Osteoblast (primary cell): ENCODE measurements at places on chromosomes 5 and 9. TPM values are rescaled to one million over a fixed set of nuclear protein-coding genes. Genes with fewer than 3 reads are reported as not detected.
A peak's percentile ranks its signal among the peaks of the same experiment; 100 is the strongest.

SOX30 gene
- under 0.01 TPM in 2 replicates for total RNA-seq

CXXC5 gene
- total RNA-seq = 186 and 210 TPM in 2 replicates

PARP8 gene
- total RNA-seq = 22.1 and 30.8 TPM in 2 replicates

DNA sequence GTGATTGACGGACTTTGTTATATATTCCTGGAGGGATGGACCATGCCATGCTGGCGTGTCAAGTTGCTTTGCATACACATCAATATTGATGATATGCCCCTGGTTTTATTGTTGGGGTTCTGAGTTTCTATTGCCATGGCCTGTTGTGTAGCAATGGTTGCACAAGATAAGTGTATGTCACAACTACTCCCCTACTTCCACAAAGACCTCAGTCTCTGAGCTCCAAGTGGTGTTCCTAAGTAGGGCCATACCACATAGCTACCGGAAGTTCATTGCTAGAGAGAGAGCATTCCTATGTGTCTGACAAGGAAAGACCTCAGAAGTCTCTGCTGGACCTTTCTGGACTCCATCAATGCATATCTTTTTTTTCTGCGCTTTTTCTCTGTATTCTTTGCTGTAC lies 19.8 kb downstream of the TXNDC8 start:
- DNase-seq = no peak
- no peak overlapping the region for H3K4me3 ChIP-seq
- no peaks in the 10 kb centered on the region for H3K27me3 ChIP-seq
- H3K27ac ChIP-seq = no peak overlapping the region
- no peaks in the 10 kb centered on the region for H3K36me3 ChIP-seq

C9orf50 gene
- total RNA-seq = under 0.01 and 0.36 TPM in 2 replicates

DNA sequence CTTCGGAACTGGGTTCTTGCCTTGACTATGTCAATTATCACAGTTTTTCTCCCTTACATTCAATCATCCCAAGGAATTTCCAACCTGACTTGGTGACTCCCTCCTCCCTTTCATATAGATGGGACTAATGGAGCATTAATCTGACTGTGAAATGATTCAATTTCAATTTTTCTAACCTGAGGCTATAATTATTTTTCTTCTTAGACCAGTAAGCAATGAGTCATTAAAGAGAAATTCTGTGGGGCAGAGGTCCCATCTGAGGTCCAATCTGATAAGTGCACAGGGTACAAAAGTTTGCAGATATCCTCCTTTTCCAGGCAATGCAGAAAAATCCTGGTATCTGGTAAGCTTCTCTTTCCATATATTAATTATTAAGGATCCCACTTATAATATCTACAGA lies 18.9 kb downstream of the PDE4D start:
- peaks cover 4% of the 10 kb centered on the region for H3K4me1 ChIP-seq
- H3K36me3 ChIP-seq = no peaks in the 10 kb centered on the region
- no peak overlapping the region for H3K27ac ChIP-seq

ARHGEF37 gene
- 0.72 and 0.88 TPM in 2 replicates for total RNA-seq

XPA gene
- 8.7 and 10.3 TPM in 2 replicates for total RNA-seq

TAF11L6 gene
- not detected in 2 replicates for total RNA-seq

GRCh38 chr5:1325191-1325741 lies 19.6 kb downstream of the CLPTM1L start:
- no peak overlapping the region for H3K27ac ChIP-seq
- H3K4me3 ChIP-seq = no peak overlapping the region
- peaks cover 47% of the 10 kb centered on the region for H3K36me3 ChIP-seq
- H3K27me3 ChIP-seq = no peaks in the 10 kb centered on the region
- no peaks in the 10 kb centered on the region for H3K4me1 ChIP-seq

DNA sequence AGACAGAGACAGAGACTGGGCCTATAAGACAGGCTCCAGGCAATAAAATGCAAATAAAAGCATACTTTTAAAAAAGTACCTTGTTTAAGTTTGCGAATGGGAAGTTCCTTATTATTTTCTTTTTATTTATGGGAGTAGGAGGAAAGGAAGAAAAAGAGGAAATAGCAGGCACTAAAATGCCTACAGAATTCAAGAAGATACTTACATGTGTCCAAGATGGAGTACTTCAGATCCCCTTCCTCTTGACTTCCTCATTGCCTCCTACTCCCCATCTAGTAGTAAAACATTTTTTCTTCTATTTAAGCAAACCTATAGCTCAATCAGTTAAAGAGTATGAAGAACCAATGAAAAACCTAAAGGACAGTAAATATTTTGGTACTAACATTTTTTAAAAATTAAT lies 24.8 kb downstream of the GKAP1 start:
- no peaks in the 10 kb centered on the region for H3K27me3 ChIP-seq
- DNase-seq = no peak
- no peak overlapping the region for H3K4me3 ChIP-seq
- H3K27ac ChIP-seq = no peak overlapping the region
- no peaks in the 10 kb centered on the region for H3K36me3 ChIP-seq
- no peaks in the 10 kb centered on the region for H3K4me1 ChIP-seq

DNA sequence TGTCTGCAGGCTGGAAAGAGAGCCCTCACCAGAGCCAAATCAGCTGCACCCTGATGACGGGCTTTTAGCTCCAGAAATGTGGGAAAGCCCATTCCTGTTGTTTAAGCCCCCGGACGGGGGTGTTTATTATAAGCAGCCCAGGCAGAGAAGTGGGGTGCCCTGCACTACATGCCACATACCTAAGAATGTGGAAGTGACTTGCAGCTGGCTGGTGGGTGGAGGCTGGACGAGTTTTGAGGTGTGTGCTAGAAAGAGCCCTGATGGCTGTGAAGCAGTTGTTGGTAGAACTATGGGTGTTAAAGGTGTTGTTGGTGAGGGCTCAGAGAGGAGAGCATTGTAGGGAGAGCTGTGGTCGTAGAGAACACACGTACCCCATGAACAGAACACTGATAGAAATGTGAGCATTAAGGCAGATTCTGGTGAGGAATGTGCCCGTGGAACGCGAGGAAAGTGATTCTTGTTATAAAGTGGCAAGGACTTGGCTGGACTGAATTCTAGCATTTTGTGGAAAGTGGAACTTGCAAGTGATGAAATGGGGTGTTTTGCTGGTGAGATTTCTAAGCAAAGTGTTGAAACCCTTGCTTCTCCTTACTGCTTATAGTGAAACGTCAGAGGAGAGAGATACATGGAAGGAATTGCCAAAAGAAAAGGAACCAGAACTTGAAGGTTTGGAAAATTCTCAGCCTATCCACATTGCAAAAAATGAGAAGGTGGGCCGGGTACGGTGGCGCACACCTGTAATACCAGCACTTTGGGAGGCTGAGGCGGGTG lies 38.9 kb downstream of the AHRR start:
- no peak overlapping the region for H3K27ac ChIP-seq
- H3K36me3 ChIP-seq = peaks cover 63% of the 10 kb centered on the region
- H3K4me1 ChIP-seq = no peaks in the 10 kb centered on the region
- no peaks in the 10 kb centered on the region for H3K27me3 ChIP-seq
- no peak overlapping the region for H3K4me3 ChIP-seq

LCN2 gene
- not detected in 2 replicates for total RNA-seq

DNA sequence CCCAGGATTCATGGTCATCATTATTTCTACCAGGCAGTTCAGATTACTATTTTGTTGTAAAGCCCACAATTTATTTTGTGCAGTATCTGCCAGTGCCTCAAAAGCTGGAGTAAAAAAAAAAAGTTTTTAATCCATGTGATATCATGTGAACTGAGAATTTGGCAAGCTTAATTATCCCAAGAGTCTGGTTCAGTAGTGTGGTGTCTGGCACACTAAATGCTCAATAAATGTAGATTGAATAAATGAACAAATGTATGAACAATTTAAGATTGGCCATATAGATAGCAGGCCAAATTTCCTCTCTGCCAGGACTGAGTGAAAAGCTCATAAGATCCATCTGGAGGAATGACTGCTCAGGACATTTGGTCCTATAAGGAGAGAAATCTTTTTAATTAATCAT lies 533.0 kb downstream of the TLE1 start:
- no peak overlapping the region for H3K27ac ChIP-seq
- no peak for DNase-seq
- H3K27me3 ChIP-seq = no peaks in the 10 kb centered on the region
- H3K36me3 ChIP-seq = no peaks in the 10 kb centered on the region

PITX1 gene
- 8.3 and 9.8 TPM in 2 replicates for total RNA-seq

GRCh38 chr5:94353605-94354004 lies 264.8 kb downstream of the KIAA0825 start:
- H3K27ac ChIP-seq = no peak overlapping the region
- no peaks in the 10 kb centered on the region for H3K36me3 ChIP-seq
- no peaks in the 10 kb centered on the region for H3K4me1 ChIP-seq
- DNase-seq = no peak
- H3K4me3 ChIP-seq = no peak overlapping the region

DNA sequence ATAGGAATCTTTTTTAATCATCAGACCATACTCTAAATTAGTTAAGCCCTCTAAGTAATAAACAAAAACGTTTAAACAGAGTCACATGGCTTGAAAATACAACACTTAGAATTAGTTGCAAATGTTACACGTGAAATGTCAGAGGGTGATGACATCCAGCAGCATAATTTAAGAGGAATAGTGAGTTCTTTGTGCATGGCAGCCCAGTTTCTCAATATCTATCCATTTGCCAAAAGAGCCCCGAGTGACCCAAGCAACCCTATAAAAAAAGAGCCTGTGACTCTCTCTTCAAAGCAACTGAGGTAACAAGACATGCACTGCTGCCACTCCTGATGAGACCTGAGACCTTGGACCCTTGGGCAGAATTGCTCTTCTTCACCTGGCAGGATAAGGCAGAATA lies 96.9 kb upstream of the RASA1 start:
- no peak overlapping the region for H3K4me3 ChIP-seq
- no peak for DNase-seq
- H3K27me3 ChIP-seq = no peaks in the 10 kb centered on the region
- no peaks in the 10 kb centered on the region for H3K4me1 ChIP-seq
- H3K36me3 ChIP-seq = no peaks in the 10 kb centered on the region
- H3K27ac ChIP-seq = no peak overlapping the region

ADAMTSL1 gene
- total RNA-seq = 54.3 and 70.1 TPM in 2 replicates

DNA sequence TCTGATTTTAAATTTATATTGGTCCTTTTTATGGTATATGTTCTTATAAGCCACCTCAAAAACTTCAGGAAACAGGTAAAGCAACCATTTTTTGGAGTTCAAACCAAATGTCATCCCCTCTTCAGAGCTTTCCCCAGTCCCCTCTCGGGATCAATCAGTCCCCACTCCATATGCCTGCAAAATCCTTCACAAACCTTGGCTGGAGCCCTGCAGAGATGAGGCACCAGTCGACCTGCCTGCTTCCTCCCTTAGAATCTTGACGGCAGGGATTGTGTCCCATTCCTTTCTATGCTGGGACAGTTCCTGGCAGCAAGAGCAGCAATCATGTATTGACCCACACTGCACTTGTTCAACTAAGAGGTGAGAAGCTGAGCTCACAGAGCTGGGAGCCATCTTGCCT lies 22.6 kb downstream of the B4GALT1 start:
- no peaks in the 10 kb centered on the region for H3K27me3 ChIP-seq
- peaks cover 12% of the 10 kb centered on the region for H3K36me3 ChIP-seq
- H3K27ac ChIP-seq = no peak overlapping the region
- H3K4me1 ChIP-seq = peaks cover 58% of the 10 kb centered on the region

GRCh38 chr9:124743686-124744348 lies 27.3 kb downstream of the NR6A1 start:
- no peak overlapping the region for H3K4me3 ChIP-seq
- H3K36me3 ChIP-seq = no peaks in the 10 kb centered on the region
- DNase-seq = no peak
- H3K4me1 ChIP-seq = no peaks in the 10 kb centered on the region
- no peaks in the 10 kb centered on the region for H3K27me3 ChIP-seq
- H3K27ac ChIP-seq = no peak overlapping the region

GRCh38 chr5:18487928-18488480 lies 853.7 kb downstream of the TAF11L14 start:
- no peak overlapping the region for H3K27ac ChIP-seq
- no peaks in the 10 kb centered on the region for H3K4me1 ChIP-seq
- H3K27me3 ChIP-seq = no peaks in the 10 kb centered on the region
- DNase-seq = no peak
- H3K4me3 ChIP-seq = no peak overlapping the region
- H3K36me3 ChIP-seq = no peaks in the 10 kb centered on the region

GRCh38 chr5:177515580-177515979 lies 1.2 kb downstream of the DDX41 start:
- peak overlapping the region; percentile 89 for H3K27ac ChIP-seq
- H3K4me3 ChIP-seq = peak overlapping the region; percentile 100
- peak; percentile 53 for DNase-seq
- no peaks in the 10 kb centered on the region for H3K27me3 ChIP-seq

GRCh38 chr9:124284237-124284831 lies 26.6 kb downstream of the NEK6 start:
- H3K36me3 ChIP-seq = peaks cover 43% of the 10 kb centered on the region
- peak overlapping the region; percentile 99 for H3K27ac ChIP-seq
- no peaks in the 10 kb centered on the region for H3K27me3 ChIP-seq
- no peak overlapping the region for H3K4me3 ChIP-seq

- no peaks in the 10 kb centered on the region for H3K4me1 ChIP-seq
- DNase-seq = no peak
- H3K4me3 ChIP-seq = no peak overlapping the region
- no peaks in the 10 kb centered on the region for H3K36me3 ChIP-seq
- H3K27me3 ChIP-seq = peaks cover 2% of the 10 kb centered on the region
- H3K27ac ChIP-seq = no peak overlapping the region
Measured at GRCh38 chr9:107070586-107070985, 207.6 kb downstream of the ZNF462 start.

GRCh38 chr9:79858508-79858907 lies 286.7 kb downstream of the TLE4 start:
- no peaks in the 10 kb centered on the region for H3K36me3 ChIP-seq
- no peaks in the 10 kb centered on the region for H3K4me1 ChIP-seq
- no peak overlapping the region for H3K27ac ChIP-seq
- H3K27me3 ChIP-seq = no peaks in the 10 kb centered on the region
- no peak for DNase-seq

GRCh38 chr5:109853377-109853776 lies 163.7 kb downstream of the MAN2A1 start:
- H3K4me1 ChIP-seq = peaks cover 3% of the 10 kb centered on the region
- H3K36me3 ChIP-seq = peaks cover 6% of the 10 kb centered on the region
- no peaks in the 10 kb centered on the region for H3K27me3 ChIP-seq
- no peak overlapping the region for H3K27ac ChIP-seq
- DNase-seq = no peak

GRCh38 chr5:97063251-97063650 lies 79.2 kb downstream of the LIX1 start:
- H3K27me3 ChIP-seq = peaks cover 7% of the 10 kb centered on the region
- H3K4me3 ChIP-seq = no peak overlapping the region
- no peak overlapping the region for H3K27ac ChIP-seq
- DNase-seq = no peak
